ENCODE measurements at places on chromosomes 1 and 21.
A peak's percentile ranks its signal among the peaks of the same experiment; 100 is the strongest.

DNA sequence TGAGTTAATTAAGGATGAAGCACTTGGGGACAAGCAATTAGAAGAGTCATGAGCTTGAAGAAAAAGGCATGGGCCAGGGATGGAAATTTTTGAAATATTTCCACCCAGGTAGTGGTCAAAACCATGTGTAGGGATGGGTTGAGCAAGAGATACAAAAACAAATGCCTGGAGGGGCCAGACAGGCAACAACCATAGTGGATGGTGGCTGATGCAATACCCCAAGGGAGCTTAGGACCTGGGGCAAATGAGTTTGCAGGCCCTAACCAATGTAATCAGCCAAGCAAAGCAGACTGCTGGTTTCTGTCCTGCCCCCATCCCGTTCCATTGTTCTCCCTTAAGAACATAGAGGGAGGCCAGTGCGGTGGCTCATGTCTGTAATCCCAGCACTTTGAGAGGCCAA, 119.1 kb upstream of the FGGY start:
- no peak for DNase-seq

- DNase-seq = no peak
Measured at GRCh38 chr1:187336441-187337168, 507.9 kb downstream of the PLA2G4A start.

DNA sequence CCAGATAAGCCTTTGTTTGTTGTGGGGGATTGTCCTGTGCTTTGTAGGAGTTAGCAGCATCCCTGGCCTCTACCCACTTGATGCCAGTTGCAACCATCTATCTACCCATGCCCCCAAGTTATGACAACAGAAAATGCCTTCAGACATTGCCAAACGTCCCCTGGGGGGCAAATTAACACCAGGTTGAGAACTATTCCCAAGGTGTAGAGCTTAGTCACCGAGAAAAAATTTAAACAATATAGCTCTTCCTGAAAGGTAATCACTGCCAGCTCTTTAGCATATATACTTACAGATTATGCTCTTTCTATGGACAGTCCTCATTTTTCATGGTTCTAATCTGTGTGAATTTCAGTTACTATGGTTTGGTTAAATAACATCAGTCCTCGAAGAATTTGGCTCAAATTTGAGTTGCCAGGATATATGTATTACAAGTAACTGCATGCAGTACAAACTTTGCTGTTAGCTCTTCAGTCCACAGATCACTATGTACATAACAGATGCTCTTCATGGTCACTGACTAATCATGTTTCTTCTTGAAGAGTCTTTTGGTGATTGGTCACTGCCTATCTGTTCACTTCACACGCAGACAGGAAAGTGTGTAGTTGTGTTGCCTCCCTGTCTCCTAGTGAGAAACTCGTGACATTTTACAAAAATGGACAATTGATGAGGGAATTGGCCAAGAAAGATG, 25.2 kb downstream of the MAPKAPK2 start:
- DNase-seq = no peak

DNA sequence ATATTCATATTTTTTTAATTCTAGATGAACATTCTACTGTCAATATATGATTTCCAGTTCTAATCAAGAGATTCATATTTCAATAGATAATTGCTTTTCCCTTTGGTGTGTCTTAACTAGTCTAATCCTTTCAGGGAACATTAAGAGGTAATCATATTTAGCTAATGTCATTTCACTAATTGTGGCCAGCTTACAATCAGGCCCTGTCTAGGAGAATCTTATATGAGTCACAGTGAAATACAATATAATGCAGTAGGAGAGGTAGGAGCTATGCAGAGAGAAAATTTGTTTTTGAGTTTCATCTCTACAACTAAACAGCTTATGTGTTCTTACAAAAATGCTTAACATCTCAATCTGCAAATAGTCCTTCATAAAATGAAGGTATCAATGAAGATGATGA, 85.9 kb downstream of the DPYD start:
- DNase-seq = no peak

DNA sequence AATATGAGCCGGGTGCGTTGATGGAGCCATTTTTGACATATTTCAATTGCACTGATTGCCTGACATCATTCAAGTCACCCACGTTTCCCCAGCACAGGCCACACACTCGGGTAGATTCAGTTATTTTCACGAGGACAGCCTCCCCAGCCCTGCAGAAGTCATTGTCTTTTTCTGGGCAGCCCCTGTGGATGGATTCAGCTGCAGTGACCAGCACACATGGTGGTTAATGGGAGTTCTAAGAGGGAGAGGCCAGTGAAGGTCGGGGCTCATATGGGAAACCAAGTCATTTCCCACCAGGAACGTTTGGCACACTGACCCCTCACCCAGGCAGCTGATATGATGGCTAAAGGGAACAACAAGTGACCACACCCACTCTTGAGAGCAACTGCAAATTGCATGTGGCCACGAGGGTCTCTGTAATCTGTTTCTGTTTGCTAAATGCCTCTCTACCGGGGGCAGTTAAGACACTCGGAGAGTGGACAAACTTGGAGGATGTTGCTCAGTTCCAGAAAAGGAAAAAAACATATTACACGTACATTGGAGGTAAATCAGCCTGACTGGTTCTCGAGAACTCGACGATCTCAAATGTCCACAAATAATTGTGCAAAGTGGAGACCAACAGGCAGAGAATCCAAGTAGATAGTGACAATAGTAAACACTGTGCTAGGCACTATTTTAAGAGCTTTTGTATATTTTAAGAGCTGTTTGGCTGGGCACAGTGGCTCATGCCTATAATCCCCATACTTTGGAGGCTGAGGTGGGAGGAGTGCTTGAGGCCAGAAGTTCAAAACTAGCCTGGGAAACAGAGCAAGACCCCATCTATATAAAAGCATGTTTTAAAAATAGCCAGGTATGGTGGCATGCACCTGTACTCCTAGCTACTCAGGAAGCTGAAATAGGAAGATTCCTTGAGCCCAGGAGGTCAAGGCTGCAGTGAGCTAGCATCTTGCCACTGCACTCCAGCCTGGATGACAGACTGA, 167.2 kb upstream of the IRF2BP2 start:
- no peak for DNase-seq

GRCh38 chr1:68140536-68140935, 90.1 kb upstream of the DIRAS3 start:
- DNase-seq = no peak

DNA sequence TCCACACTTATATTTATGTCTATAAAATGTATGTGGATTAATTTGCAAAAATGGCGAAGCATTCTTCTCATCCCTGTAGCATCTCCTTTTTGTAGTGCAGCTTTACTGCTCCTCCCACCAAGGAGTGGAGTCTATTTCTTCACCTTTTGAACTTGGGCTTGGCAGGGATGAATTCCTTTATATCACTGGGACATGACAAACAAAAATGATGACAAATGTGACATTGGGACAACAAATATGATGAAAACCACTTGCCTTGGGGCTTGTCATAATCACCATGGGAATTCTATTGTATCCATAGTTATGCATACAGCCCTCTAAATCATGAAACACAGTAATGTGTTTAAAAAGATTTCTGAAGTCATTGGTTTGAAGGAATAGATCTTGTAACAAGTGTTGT, 155.0 kb downstream of the TNFSF18 start:
- DNase-seq = no peak

- DNase-seq = no peak
Measured at GRCh38 chr1:77514921-77515776, 167.3 kb downstream of the ZZZ3 start.

DNA sequence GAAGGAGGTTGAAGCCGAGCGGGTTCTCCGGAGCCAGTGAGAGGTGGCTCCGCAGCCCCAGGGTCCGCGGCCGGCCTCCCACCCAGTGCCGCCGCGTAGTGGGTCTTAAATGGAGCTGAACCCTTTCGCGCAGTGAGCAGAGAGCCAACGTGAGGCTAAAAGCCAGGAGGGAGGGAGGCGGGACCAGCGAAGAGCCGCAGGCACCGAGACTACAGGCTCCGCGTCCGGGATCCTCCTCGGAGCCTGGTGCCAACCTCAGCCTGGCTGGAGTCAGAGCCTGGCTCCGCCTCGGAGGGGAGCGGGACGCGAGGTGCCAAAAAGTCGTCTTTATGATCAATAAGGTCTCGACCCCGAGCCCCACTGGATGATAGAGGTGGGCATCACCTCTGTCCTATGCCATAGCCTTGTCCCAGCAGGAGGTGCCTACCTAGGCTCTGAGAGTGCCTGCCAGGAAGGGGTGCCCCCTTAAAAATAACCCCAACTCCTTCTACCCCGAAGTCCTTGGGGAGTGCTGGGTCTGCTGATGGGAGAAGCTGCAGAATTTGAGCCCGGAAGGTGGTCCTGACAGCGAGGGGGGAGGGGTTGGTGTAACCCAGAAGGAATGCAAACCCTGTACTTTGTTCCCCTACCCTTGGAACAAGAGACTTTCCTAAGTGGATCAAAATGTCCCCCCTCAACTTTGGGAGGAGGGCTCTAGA, 1.6 kb downstream of the IGSF21 start:
- no peak for DNase-seq

DNA sequence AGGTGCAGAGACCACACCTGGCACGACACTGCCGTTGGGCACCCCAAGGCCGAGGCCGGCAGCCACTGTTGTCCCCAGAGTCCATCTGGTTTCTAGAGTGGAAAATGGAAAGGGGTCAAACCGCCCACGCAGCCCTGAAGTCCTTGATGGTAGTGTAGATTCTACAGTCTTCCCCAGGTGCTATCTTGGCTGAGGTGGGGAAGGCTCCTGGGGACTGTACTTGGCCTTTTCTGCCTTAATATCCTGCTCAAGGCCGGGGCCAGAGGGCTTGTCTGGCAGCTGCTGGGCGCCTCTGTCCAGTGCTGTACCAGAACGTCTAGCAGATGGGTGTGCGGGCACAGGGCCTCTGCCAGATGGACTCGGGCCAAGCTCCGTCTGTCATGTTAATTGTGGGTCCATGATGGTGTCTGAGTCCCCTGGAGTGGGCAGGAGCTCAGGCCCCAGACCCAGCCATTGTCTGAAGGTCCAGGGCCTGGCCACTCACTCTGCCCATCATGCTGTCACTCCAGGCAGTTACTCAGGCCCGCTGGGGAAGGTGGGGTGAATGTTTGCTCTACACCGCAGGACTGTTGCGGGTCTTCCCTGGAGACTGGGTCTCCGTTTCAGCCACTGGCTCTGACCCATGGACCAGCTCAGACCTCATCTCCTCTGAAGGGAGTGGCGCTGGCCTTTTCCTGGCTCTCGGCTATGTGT, 161.9 kb upstream of the COL6A1 start:
- no peak for DNase-seq

- no peak for DNase-seq
Measured at GRCh38 chr1:210464519-210465039, 135.9 kb downstream of the HHAT start.

- no peak for DNase-seq
Measured at GRCh38 chr1:200962631-200963030, 60.9 kb downstream of the KIF21B start.

DNA sequence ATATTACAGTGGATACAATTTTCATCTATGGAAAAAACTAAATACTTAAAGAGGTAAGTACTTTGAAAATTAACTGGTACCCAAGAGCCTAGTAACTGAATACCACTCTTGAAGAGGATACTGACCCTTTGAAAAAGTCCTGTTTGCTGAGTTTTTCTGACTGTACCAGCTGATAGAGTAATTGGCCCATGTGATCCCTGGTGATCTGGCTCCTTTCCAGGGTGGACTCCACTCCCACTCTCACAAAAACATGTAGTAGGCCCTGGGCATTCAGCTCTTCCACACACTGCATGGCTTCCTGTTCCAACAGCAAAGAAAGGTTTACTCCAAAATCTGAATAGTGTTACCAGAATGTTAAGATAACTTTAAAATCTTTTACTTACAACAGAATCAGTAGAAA, 53.6 kb upstream of the HP1BP3 start:
- no peak for DNase-seq

DNA sequence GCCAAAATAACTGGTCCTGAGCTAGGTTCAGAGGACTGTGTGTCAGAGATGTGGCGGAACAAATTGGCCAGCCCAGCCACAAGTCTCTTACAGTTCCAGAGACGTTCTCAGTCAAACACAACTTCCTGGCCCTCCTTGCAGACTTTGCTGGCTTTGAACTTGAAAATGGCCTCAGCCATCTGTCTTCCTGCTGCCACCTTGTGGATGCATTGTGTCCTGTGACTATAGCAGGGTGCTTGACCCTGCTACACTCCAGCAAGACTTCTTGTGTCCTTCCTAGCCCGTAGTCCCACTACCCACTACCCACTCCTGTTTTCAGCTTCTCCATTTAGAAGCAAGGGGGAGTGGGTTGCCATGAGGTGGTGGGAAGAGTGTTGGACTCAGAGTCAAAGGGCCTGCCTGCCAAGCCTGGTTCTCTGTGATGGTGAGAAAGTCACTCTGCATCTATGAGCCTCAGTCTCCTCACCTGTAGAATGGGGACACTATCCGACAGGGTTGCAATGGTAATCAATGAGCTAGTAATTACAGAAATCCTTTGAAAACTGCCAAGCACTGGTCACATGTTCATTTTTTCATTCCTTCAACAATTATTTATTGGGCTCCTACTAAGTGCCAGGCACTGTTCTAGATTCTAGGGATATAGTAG, 109.9 kb downstream of the IGSF21 start:
- no peak for DNase-seq

GRCh38 chr1:183744132-183744913, 60.6 kb upstream of the RGL1 start:
- no peak for DNase-seq

GRCh38 chr1:2796890-2797740, 4.4 kb downstream of the TTC34 start:
- DNase-seq = no peak

GRCh38 chr1:6208723-6209660, 3.1 kb downstream of the RNF207 start:
- DNase-seq = peak; percentile 38

DNA sequence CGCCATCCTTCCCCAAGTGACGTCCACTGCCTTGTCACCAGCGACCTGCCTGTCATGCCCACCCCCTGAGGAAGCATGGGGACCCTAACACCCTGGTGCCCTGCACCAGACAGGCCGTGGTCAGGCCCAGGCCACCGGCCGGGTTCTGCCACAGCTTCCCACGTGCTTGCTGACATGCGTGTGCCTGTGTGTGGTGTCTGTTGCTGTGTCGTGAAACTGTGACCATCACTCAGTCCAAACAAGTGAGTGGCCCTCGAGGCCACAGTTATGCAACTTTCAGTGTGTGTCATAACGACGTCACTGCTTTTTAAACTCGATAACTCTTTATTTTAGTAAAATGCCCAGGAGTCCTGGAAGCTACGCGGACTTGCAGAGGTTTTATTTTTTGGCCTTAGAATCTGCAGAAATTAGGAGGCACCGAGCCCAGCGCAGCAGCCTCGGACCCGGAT, 8.5 kb upstream of the CTRC start:
- peak; percentile 31 for DNase-seq

DNA sequence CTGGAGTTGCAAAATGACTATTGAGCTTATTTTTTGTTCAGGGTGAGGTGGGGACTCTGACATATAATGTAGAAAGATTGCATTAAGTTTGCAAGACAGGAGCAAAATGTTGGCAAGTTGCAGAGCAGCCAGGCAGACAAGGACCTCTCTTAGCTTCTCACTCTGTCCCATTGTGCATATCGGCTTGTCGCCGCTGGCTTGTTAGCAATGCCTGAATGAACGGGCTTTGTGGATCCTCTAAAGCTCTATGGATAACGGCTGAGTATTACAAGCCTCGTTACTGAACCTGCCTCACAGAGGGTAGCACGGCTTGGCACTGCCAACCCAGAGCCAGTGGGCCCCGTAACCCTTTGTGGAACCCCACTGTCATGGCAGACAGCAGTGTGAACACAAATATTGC, 68.4 kb downstream of the TNR start:
- no peak for DNase-seq
